Activated CD4-positive, alpha-beta T cell treated with anti-CD3 and anti-CD28 coated beads, Interleukin-2, amount 10 ng/mL, durations not matched to agents 24 days and 14 days (primary cell): ENCODE measurements at places on chromosomes 16 and 17. TPM values are rescaled to one million over a fixed set of nuclear protein-coding genes. Genes with fewer than 3 reads are reported as not detected.

- DNase-seq, result no peak
These were observed 73.5 kb downstream of the SCNN1B start for GRCh38 chr16:23375643-23376042.

The GPR179 gene
- not detected in 2 replicates for total RNA-seq

DNA sequence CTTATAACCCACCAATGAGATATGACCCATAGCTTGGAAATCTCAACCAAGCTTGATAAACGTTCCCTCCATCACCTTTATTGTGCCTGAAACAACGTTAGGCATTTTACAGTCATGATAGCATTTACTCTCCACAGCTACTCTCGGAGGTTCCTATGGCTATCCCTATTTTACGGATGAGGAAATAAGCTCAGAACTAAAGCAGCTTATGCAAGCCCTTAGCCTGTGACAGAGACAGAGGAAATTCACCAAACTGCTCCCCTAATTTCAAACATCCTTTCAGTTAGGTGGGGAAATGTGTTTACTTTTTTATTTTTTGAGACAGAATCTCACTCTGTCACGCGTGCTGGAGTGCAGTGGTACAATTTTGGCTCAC, 18.7 kb downstream of the DCUN1D3 start:
- DNase-seq, result no peak

DNA sequence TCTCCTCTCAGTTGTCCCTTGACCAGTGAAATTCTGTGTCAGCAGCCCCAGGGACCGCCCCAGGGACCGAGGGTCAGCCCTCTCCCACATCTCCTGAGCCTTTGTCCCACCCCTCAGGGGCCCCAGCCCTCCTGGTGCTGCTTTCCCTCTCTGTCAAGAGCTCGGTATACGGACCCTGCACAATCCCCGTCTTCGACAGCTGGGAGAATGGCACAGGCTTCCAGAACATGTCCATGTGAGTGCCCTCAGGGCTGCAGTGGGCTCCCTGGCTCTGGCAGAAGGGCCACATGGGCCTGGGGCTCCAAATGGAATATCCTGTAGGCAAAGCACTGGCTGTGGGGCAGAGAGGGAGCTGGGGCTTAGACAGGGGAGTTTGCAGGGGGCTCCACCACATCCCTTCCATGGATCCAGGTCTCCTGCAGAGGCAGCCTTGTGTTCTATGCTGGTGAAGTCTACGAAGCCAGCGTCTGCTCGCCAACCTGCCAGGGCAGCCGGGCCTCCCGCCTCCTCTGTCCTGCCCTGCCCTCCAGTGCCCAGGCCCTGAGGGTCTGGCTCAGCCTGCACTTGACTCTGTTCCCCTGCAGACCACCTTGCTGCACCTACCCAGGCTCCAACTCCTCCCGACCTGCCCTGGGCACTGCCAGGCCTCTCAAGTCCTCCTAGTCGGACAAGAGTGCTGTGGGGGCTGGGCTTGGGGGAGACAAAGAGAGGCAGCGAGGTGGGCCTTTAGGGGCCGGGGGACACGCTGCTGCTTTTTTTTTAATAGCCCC, 28.0 kb downstream of the ADGRG5 start:
- no peak for DNase-seq

DNA sequence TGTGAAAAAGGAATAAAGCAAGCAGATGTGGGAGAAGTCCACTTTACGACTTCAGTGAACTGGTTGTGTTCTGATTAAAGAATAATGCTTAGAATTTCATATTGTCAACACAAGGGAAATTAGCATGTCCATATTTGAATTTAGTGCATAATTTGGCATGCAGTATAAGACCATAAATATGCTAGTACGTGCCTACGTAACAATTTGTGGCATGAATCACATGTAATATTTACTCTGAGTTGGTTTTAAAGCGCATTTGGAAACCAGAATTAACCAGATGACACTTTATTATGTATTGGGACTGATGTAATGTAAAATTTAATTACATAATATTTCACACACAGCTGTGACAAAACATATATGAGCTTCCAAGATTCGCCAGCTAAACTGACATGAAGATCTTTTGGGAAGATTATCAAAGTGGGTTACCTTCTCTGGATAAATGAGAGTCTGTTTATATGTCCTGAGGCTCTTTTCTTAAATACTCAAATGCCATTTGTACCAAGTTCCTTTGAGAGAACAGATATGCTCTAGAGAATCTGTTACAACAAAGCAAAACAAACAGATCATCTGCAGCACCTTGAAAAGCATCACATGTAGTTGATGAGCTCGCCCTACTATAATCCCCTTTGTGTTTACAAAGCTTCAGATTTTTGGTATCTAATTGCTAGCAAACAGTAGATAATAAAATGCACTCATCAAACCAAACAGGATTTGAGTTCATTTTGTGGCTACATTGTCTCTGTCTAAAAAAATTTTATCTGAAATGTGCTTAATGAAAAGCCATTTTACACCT, 1468.6 kb downstream of the CDH11 start:
- DNase-seq, result no peak

- peak; percentile 88 for DNase-seq
These were observed 547 bp downstream of the PLCD3 start for GRCh38 chr17:45131616-45132319.
